ENCODE measurements at places on chromosomes 5 and 9.

- DNase-seq: no peak
These were observed 180.1 kb downstream of the TTLL11 start for GRCh38 chr9:121912812-121913627.

DNA sequence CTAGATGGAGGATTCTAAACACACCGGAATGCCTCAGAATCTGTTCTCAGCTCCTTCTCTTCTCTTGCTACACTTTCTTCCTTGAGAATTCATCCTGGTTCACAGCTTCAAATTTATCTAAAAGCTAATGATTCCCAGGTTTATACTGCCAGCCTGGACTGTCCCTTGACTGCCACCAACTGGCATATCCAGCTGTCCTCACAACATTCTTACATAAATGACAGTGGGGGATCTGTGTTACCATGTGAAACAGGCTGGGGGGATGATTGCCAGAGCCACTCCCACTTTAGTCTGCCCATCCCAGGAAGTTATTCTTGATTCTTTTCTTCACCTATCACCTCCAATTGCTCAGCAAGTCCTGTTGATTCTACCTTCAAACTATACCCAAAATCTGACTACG, 27.2 kb upstream of the ZFR start:
- no peak for DNase-seq

- no peak for DNase-seq
These were observed 20.9 kb downstream of the MORN5 start for GRCh38 chr9:122180633-122181032.

DNA sequence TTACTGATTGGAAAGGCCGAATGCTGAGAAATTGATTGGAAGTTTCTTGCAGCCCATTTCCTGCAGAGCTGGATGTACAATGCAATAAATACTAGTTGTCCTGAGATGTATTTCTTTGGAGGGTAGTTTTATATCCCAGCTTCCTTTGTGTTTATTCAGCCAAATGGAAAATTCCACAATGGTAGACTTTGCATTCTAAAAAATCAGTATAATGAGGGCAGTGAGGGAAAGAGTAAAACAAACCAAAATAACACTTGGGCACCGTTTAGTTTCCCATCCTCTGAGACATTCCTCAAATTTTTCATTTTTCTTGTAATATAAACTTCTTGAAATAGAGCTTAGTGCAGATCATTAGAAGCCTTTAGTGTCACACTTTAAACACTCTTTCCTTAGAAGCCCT, 379.4 kb downstream of the EBF1 start:
- DNase-seq: no peak

DNA sequence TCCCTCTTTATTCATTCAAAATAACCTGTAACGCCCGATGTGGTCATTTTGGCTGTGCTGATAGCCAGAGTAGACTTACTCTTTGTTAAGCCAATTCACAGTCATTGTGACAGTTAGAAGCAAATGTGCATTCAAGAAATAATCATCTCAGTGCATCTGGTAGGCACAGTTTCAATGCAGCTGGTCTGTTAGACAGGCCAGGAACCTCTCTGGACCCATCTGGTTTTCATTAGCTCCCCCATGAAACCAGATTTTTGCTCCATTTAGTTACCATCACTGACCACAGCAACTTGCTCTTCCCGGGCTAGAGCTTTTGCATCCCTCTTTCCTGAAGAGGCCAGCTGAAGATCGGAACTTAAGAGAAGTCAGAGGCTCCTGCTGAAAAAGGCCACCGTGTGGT, 284.2 kb downstream of the NSG2 start:
- DNase-seq: no peak

DNA sequence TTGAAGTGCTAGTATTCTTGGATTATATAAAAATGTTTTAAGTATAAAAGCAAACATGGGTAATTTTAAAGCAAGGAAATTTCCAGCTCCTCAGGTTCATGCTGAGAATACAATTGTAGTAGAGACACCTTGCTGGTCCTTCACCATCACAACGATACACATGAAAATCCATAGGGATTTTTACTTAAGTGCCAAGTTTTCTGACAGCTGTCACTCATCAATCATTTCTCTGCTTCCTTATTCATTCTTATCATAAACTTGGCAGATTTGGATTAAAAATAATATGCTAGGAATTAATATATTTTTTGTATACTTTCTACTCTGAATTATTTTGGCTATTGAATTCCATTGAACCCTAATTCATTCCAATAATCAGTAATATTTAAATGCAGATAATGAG, 167.9 kb upstream of the PTGER4 start:
- DNase-seq: no peak

GRCh38 chr5:31144364-31144763, 49.1 kb upstream of the CDH6 start:
- no peak for DNase-seq

- DNase-seq: no peak
These were observed 47.8 kb upstream of the IRX4 start for GRCh38 chr5:1930501-1930879.

DNA sequence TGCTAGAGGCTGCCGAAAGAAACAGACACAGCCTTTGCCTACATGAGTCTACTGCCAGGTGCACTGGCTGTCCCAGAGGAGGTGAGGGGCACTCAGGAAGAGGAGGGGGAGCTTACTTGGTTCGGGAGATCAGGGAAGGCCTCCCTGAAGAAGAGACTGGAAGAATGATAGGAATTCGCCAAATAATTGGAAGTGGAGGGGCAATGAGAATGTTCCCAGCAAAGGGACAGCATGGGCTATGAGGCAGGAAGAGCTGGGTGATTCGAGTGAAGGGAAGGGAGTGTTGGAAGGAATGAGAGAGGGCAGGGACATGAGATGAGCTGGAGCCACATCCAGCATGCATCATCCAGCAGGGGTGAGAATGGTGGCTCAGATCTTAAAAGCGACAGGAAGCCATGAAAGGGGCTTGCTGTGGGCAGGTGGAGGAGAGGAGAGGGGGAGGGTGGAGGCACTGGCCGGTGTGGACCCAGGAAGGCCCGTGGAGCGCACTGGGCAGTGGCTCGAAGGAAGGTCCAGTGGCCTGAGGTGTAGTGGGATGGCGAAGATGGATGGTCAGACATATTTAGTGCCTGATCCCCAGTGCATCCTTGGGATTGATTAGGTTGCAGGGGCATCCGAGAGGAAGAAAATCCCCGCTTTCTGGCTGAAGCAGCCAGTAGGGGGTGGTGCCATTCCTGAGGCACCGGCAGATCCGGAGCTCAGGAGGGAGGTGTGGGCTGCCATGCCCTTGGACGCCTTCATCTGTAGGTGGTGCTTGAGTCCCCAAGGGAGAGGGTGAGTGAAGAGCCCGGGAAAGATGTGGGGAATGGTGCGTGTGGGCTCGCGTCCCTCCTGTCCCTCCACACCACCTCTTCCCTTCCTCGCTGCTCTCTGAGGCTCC, 53.5 kb upstream of the GARNL3 start:
- no peak for DNase-seq

All from retina (tissue), 1 donor.